Stimulated activated CD8-positive, alpha-beta memory T cell treated with anti-CD3 and anti-CD28 coated beads, Interleukin-7, amount 100 ng/mL, for 24 hours (primary cell): ENCODE measurements at places on chromosomes 6 and 20.

DNA sequence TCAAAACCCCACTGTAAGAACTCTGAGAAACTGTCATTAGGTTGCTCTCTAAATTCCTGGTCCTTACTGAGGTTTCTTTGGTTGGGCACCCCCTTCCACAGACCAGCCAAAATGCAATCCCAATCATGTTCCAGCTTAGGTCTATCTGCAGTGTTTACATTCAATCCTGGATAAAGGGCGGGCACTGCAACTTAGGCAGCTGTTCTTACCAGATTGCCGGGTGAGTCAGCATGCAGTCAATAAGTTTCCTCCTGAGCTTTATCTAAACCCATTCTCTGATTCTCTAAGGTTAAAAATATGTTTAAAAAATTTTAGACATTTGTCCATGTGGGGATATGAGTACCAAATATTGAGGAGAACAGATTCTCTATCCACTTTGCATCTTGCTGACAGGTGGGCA, 197.8 kb downstream of the HAO1 start:
- DNase-seq = no peak

DNA sequence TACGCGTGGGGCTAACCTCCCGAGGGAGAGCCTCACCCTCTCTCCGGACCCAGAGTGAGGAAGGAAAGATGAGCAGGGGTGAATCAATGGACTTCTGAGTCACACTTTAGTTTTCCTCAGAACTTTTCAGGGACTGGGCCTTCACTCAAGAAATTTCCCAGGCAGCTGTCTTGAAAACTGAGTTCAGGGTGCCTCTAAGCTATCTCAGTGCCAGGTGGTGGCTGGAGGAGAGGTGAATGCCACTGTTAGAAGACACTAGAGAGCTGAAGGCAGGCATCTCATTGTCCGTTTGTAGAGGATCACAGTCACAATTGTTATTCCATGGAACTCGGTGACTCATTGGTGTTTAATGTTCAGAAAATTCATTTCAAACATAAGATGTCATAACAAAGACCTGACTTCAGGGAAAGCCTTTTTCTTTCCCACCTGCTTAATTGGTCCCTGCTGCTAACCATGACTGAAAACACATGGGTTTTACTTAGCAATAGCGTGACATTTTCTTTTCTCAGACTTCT, 5.3 kb upstream of the SERPINB6 start:
- DNase-seq = no peak

DNA sequence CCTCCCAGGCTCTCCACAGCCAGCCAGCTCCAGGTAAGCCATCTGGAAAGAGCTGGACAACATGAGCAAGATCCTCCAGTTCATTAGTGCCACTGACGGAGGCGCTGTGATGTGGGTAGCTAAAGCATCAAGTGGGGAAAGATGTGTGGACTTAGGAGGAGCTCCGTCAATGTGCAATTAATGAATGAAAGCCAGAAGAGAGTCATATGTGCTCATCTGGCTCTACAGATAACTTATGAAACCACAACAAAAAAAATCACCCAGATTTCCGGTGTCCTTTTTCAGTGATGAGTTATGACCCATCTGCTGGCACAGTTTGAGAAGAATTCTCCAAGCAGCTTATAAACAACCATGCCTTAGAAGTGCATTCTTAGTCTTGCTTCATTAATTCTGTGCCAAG, 311.7 kb upstream of the PLCB4 start:
- no peak for DNase-seq

DNA sequence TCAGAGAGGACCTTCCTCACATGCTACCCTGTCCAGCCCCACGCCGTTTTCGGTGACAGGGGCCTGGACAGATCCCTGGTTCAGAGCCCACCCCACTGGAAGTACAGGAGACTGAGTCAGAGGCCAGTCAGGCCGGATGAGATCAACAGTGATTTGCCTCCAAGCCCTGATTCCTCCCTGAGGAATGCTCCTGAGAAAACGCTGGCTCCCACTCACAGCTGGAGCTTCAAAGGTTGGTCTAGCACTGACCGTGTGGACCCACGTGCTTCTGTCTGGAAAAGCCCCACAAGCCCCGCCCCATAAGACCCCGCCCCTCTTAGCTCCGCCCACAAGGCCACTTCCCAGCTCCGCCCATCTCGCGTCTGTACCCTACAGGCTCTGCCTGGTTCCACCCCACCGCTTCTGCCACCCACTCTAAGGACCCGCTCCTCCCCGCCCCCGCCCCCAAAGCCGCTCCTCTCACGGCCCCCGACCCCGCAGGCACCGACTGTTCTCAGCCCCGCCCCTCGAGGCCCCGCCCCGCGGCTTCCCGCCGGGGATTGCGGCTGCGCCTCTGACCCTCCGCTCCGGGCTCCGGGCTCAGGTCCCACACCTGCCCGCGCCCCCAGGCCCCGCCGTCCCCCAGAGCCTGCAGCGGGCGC, 64.9 kb upstream of the BHLHE23 start:
- DNase-seq = peak; percentile 17

DNA sequence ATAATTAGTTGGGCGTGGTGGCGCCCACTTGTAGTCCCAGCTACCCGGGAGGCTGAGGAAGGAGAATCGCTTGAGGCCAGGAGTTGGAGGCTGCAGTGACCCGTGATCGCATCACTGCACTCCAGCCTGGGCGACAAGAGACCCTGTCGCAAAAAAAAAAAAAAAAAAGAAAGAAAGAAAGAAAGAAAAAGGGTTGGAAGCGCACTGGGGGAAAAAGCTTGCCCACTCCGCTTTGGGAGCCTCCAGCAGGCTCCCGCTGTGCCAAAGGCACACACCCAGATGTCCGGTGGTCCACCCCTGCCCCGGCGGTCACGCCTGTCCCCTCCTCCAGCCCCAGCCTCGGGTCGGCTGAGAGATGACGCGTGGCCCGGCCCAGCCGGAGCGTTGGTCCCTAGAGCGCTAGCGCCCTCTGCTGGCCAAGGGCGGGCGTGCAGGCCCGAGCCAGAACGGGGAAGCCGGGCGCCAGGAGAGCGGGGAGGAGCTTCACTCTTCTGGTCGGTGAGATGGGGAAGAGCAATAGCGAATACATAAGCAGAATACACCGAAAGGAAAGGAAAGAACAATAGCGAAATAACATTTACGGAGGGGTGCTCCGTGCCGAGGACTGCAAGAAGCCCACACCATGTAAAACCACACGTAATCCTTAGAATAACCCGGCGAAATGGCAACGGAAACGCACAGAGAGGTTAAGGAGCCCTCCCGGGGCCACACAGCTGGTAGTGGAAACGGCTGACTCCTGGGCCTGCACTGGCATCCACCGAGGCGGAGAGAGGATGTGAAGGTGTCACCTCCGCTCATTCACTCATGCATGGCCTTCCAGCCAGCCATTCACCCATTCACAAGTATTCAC, 41.7 kb downstream of the UBE2V1 start:
- peak; percentile 95 for DNase-seq

DNA sequence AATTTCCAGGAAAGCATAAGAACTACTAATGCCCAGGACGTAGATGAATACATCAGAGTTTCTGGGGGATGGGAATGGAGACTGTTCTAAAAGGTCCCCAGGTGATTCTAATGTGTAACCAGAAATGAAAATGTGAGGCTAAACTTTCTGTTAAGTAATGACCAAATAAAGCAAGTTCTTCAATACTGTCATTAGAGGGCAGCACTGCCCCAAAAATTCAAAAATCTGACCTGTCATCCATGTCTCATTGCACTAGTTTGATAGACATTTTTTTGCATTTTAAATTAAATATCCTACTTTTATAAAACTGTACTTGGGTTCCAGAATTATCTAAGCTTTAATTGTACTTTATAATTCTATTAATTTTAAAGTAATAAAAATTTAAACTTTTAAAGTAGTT, 94.9 kb downstream of the RFX6 start:
- DNase-seq = no peak

- DNase-seq = no peak
Measured at GRCh38 chr20:46803123-46804020, 91.3 kb upstream of the EYA2 start.

- no peak for DNase-seq
Measured at GRCh38 chr6:20331625-20332024, 70.1 kb upstream of the E2F3 start.

DNA sequence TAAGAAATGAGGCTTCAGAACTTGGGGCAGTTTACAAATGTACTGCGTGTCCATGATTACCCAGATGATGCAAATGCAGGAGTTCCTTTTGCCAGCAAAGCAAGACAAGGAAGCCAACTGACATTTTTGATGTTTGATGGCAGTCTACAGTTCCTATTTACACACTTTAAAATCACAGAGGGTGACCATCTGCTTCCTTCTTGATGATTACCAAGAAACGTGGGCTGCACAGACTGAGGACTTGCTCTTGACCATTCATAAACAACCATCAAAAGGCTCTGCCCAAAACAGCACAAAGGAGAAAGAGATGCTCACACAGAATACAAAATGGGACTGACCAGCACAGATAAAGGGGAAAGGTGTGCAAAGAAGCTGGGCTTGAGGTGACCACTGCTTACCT, 79.8 kb upstream of the TRAF3IP2 start:
- no peak for DNase-seq

DNA sequence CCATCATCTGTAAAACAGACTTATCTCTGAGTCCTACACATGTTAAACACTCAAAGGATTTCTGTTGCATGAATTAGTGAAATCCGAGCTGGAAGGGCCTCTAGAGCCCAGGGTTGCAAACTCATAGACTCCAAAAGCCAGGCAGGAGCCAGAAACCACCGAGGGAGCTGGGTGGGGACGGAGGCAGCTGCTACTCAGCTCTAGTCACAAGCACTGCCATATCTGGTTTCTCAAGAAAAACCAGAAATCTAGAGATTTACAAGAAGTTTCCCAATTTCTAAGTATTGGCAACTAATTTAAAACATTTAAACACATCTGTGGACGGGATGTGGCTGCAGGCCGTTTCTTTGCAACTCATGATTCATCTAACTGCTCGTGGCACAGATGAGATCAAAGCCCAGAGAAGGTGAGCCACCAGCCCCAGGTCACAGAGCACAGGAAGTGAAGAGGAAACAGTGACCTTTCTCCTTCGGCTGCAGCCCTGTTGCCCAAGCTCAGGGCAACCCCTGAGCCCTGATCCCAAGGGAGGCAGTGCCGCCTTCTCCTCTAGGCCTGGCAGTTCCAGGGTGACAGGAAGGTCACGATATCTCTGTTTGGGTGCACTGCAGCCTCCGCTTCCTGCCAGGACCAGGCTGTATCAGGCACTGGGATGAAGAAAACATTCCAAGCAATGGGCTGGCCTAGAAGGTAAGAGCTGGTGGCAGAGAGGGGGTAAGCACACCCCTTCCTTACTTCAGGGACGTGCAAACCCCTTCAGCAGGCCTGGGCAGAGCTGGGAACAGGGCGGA, 26.4 kb upstream of the PTGIS start:
- peak; percentile 41 for DNase-seq

DNA sequence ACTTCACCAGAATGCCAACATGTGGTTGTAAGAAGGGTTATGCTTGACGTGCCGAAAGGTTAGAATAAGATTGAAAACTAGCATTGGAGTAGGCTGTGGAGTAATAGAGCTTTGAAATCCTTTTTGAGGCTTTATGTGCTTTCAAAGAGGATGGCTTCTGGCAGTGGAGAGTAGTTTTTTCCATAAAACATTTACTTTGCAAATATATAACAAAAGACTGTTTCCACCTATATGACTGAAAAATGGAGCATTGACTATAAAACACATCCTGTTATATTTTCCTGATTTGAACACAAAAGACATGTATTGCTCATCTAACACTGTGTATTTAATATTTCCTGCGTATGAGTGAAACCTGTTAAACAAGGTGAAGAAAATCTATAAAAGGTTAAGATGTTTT, 38.8 kb downstream of the ZFAND3 start:
- DNase-seq = no peak

DNA sequence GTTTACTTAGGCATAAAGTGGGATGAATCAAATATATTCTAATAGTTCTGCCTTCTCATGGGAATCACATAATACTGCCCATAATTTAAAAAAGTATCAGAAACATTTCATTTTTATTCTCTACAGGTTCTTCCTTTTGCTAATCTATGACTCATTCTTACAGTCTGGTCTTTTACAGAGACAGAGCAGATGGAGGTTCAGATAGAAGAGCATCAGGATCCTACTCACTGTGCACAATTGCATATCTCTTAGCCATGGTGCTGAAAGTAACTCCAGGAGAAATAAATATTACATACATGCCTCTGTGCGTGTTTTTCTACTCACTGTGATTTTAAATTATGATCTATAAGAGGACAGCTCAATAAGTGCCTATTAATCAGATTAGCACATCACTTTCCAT, 16.3 kb upstream of the OR2B6 start:
- DNase-seq = no peak

- no peak for DNase-seq
Measured at GRCh38 chr20:59051666-59052185, 9.1 kb upstream of the PRELID3B start.

DNA sequence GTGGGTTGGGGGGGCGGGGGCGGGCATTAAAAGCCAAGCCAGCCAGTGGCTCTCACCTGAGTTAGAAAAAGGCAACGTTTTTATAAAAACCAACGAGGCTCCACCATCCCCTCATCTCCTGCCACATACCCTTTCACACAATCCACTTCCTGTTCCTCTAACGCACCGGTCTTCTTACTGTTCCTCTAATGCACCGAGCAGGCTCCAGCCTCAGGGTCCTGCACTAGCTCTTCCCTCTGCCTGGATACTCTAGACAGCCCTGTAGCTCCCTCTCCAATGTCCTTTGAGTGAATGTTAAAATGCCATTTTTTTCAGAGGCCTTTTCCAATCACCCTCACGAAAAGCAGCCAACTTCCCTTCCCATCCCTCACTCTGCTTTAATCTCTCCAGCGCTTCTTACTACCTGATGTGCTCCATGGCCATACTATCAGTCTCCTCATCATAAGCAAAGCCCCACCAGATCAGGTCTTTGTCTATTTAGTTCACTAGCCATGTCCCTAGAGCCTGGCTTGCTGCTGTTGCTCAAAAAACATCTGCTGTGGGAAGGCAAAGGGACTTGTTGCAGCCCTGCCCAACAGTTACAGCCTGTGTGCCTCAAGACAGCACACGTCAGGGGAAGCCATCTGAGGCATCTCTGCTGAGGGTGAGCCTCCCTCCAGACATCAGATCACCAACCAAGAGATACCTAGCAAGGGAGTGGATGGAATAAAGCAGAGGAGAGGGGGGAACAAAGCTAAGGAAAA, 3.9 kb downstream of the FKBP1A start:
- DNase-seq = no peak

DNA sequence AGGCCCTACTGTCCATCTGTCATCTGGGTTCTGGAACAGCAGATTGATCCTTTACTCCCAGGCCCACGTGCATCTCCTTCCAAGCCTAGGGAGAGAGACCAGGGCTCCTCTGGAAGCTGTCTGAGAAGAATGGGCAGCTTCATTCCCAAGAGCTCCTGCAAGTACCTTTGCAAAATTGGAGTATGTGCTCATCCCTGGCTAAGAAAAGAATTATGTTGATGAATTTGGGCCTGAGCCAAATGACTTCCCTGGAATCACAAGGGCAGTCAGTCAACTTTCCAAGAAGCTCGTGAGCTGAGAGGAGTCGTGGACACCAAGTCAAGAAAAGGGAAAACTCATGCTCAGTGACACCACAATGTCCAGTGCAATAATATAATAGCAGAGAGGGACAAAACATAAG, 54.6 kb upstream of the AKAP12 start:
- DNase-seq = no peak

- no peak for DNase-seq
Measured at GRCh38 chr6:53382421-53382820, 33.7 kb upstream of the ELOVL5 start.

GRCh38 chr6:52155791-52156576, 30.2 kb upstream of the IL17A start:
- DNase-seq = no peak

GRCh38 chr20:2688041-2688591, 4.5 kb upstream of the EBF4 start:
- DNase-seq = peak; percentile 50
